ENCODE measurements at places on chromosomes 3 and 15. TPM values are rescaled to one million over a fixed set of nuclear protein-coding genes. Genes with fewer than 3 reads are reported as not detected.

The CHCHD4 gene
- total RNA-seq: 12.0 TPM

The PLA2G4E gene
- 1.5 TPM for total RNA-seq

The ZNF770 gene
- 31.5 TPM for total RNA-seq

The GPR27 gene
- total RNA-seq: 3.7 TPM

DNA sequence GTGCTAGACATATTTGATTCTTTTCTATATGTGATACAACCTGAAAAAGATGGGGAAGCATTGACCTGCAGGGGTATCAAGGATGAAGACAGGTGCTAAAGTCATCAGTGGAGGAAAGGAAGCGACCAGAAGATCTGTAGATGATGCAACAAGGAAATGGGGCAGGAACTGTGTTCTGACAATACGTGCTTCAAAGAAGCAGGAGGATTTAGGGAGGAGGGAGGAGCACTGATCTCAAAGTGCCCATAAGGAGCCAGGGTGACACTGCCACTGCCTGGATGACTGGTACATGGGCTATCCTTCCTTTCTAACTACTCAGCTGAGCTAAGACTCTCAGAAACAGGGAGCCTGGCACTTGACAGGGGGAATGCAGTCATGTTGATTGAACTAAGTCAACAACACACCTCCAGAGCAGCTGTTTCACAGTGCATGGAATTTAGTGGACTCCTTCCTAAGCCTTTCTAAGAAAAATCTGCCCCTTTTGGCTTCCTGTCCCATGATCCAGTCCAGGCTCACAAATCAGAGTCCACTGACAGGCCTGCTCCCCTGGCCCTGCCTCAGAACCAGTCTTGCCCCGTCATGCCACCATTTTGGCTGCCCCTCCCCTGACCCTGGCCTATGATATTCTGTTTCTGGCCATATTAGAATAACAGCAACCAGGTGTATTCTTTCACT lies 12.0 kb downstream of the LYSMD4 start:
- no peaks in the 10 kb centered on the region for H3K27me3 ChIP-seq
- H3K36me3 ChIP-seq: peaks cover 4% of the 10 kb centered on the region
- no peak overlapping the region for H3K27ac ChIP-seq
- DNase-seq: no peak
- H3K4me3 ChIP-seq: no peak overlapping the region

DNA sequence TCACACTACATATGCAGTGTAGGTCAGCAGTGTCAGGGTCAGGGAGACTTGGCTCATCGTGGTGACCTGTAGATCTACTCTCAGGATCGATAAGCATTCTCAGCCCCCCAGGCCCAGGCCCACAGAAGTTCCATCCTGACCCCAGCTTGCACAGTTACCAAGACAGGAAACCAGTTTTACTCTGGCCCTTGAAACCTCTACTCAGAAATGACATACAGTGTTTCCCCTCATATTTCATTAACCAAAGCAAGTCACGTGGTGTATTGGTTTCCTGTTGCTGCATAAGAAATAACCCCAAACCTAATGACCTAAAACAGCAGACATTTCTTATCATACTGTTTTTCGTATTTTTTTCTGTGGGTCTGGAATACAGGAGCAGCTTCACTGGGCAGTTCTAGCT lies 242.2 kb downstream of the SLCO3A1 start:
- no peaks in the 10 kb centered on the region for H3K4me1 ChIP-seq
- H3K27ac ChIP-seq: no peak overlapping the region
- no peaks in the 10 kb centered on the region for H3K27me3 ChIP-seq
- H3K36me3 ChIP-seq: no peaks in the 10 kb centered on the region

DNA sequence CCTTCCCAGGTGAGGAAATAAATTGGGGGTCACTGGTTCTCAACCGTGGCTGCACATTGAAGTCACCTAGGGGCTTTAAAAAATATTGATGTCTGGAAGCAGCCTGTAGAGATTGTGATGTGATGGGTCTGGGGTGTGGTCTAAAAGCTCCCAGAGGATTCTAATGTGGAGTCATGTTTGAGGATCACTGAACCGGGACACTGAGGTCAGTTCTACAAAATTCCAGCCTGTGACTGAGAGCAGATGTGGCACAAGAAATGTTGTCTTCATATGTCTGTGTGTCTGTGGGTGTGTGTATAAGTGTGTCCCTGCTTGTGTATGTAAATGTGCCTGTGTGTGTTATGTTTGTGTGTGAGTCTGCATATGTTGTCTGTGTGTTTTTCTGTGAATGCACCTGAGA lies 79.9 kb downstream of the TLE3 start:
- H3K27me3 ChIP-seq: no peaks in the 10 kb centered on the region
- no peaks in the 10 kb centered on the region for H3K4me1 ChIP-seq
- DNase-seq: no peak
- no peaks in the 10 kb centered on the region for H3K36me3 ChIP-seq

DNA sequence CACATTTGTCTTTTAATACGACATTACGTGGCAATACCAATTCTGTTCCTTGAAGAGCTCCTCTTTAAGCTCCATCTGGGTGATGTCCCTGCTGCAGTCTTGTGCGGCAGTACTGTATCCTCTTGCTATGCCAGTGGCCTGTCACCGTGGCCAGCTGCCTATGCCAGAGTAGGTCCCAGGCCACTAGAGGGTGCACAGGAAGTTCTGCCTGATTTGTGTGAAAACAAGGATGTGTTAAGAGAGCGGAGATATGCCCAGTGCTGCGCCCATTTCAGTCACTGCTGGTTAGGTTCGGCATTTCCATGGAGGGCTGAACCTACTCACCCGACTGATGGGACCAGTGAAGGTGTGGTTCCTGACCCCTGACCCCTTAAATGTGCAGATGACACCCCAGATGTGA lies 25.2 kb downstream of the NIPA1 start:
- no peak for DNase-seq
- no peaks in the 10 kb centered on the region for H3K27me3 ChIP-seq
- H3K27ac ChIP-seq: no peak overlapping the region
- peaks cover 7% of the 10 kb centered on the region for H3K36me3 ChIP-seq
- no peaks in the 10 kb centered on the region for H3K4me1 ChIP-seq

GRCh38 chr3:167811031-167811430 lies 75.5 kb downstream of the SERPINI1 start:
- no peak overlapping the region for H3K4me3 ChIP-seq
- H3K27ac ChIP-seq: no peak overlapping the region
- H3K4me1 ChIP-seq: peaks cover 15% of the 10 kb centered on the region
- H3K27me3 ChIP-seq: no peaks in the 10 kb centered on the region
- no peak for DNase-seq

DNA sequence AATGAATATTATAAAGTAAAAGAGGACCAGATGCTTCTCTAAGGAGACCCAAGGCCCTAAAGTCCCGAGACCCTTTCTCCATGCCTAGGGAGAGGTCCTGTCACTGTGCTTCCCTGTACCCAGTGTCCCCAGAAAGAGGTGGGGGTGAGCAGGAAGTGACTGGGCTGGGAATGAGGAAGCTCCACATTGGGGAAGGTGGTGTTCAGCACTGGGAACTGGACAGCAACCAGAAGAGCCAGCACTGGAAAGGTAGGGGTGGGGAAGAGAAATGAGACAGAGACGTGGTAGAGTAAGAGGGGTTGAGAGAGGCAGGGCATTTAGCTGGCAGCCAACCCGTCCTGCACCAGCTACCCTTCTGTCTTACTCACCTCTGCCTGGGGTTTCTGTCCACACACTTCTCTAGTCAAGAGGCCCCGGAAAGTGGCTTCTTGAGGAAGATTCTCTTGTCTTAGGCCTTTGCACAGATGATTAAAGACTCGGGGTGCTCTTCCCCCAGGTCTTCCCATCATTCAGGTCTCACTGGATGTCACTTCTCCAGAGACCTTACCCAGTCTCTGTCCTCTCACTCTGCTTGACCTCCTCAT lies 12.2 kb downstream of the RRP9 start:
- no peak for DNase-seq
- H3K4me1 ChIP-seq: no peaks in the 10 kb centered on the region
- H3K27me3 ChIP-seq: no peaks in the 10 kb centered on the region
- H3K27ac ChIP-seq: no peak overlapping the region
- no peak overlapping the region for H3K4me3 ChIP-seq

GRCh38 chr3:167480748-167481147 lies 6.9 kb upstream of the SERPINI2 start:
- H3K4me3 ChIP-seq: no peak overlapping the region
- no peaks in the 10 kb centered on the region for H3K27me3 ChIP-seq
- no peaks in the 10 kb centered on the region for H3K4me1 ChIP-seq

- peaks cover 21% of the 10 kb centered on the region for H3K4me1 ChIP-seq
- H3K36me3 ChIP-seq: no peaks in the 10 kb centered on the region
- no peak overlapping the region for H3K4me3 ChIP-seq
- no peaks in the 10 kb centered on the region for H3K27me3 ChIP-seq
- H3K27ac ChIP-seq: peak overlapping the region; percentile 56
Observed at GRCh38 chr15:71596672-71597071, 213.7 kb upstream of the NR2E3 start.

DNA sequence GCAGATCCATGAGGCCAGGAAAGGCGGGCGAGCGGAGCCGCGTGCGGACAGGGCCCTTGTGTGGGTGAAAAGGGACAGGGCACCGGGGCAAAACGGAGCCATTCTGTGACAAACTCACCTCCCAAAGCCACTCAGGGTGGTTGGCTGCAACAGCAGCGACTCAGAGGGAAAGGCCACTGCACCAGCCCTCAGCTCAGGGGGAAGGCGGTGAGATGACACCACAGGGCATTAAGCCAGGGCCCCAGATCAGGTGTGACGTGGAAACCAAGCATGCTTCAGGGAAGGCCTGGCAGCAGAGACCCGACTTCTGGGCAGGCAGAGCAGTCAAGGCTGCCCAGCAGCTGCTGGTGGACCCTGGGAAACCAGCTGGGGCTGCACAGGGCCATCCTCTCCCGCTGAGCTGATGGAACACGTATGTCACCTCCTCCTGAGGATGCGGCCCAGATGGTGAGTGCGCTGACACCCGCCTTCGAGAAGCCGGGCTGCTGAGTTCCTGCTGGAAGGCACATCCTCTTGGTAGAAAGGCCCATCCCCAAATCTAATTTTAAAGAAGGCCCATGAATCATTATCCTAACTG lies 82.3 kb downstream of the CHSY1 start:
- H3K27me3 ChIP-seq: no peaks in the 10 kb centered on the region
- H3K36me3 ChIP-seq: no peaks in the 10 kb centered on the region
- no peak for DNase-seq
- no peak overlapping the region for H3K4me3 ChIP-seq

- H3K4me1 ChIP-seq: peaks cover 4% of the 10 kb centered on the region
- H3K27ac ChIP-seq: no peak overlapping the region
- no peaks in the 10 kb centered on the region for H3K27me3 ChIP-seq
- H3K36me3 ChIP-seq: peaks cover 25% of the 10 kb centered on the region
- H3K4me3 ChIP-seq: no peak overlapping the region
- peak; percentile 52 for DNase-seq
Observed at GRCh38 chr15:31381801-31382712, 55.4 kb downstream of the KLF13 start.

- no peaks in the 10 kb centered on the region for H3K4me1 ChIP-seq
- H3K27ac ChIP-seq: no peak overlapping the region
- H3K36me3 ChIP-seq: no peaks in the 10 kb centered on the region
- no peaks in the 10 kb centered on the region for H3K27me3 ChIP-seq
- H3K4me3 ChIP-seq: no peak overlapping the region
Observed at GRCh38 chr15:82079736-82080135, 33.9 kb upstream of the MEX3B start.

GRCh38 chr3:118559286-118559685 lies 475.4 kb downstream of the IGSF11 start:
- no peaks in the 10 kb centered on the region for H3K4me1 ChIP-seq
- H3K27ac ChIP-seq: no peak overlapping the region
- H3K4me3 ChIP-seq: no peak overlapping the region
- no peaks in the 10 kb centered on the region for H3K36me3 ChIP-seq
- DNase-seq: no peak

- H3K27ac ChIP-seq: no peak overlapping the region
- H3K4me1 ChIP-seq: peaks cover 17% of the 10 kb centered on the region
- no peaks in the 10 kb centered on the region for H3K27me3 ChIP-seq
Observed at GRCh38 chr15:48559285-48559684, 86.2 kb downstream of the FBN1 start.

- H3K27me3 ChIP-seq: no peaks in the 10 kb centered on the region
- H3K4me3 ChIP-seq: no peak overlapping the region
- H3K27ac ChIP-seq: no peak overlapping the region
- DNase-seq: no peak
- peaks cover 13% of the 10 kb centered on the region for H3K36me3 ChIP-seq
- no peaks in the 10 kb centered on the region for H3K4me1 ChIP-seq
Observed at GRCh38 chr3:114336122-114336697, 42.4 kb downstream of the TIGIT start.

- no peak for DNase-seq
- H3K4me3 ChIP-seq: no peak overlapping the region
- H3K27ac ChIP-seq: no peak overlapping the region
- no peaks in the 10 kb centered on the region for H3K36me3 ChIP-seq
Observed at GRCh38 chr3:140467104-140467577, 210.7 kb upstream of the TRIM42 start.

DNA sequence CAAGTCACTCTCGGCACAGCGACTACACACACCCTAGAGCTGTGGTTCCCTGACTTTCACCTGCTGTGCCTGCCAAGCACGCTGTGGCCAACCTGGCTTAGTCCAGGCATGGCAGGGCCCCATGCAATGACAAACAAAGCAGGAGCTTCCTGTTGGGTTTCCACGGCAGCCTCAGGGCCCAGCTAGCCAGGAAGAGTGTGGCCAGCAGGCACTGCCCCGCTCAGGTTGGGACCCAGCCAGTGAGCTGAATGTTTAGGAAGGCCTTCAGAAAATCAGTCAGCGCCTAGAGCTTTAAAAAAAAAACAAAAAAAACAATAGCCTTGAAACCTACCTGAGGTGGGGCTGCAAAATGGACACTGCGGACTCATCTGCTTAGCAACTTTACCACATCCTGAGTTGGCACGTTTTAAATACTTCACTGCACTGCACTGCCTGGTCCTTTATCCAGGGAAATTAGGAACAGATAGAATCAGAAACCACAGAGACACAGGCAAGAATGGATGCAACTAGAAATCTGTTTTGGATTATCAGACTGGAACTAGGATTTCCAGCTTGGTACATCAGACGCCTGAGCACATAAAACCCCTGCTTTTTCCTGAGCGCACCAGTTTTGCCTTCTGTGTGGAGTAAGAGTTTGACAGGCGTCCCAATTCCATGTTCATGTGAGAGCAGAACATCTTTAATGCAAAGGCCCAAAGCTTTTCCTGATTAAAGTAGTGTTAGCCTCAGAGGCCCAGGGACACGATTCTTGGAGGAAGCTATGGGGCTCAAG lies 36.2 kb upstream of the LDHAL6B start:
- H3K27ac ChIP-seq: peak overlapping the region; percentile 52
- peaks cover 25% of the 10 kb centered on the region for H3K4me1 ChIP-seq
- H3K27me3 ChIP-seq: no peaks in the 10 kb centered on the region
- H3K36me3 ChIP-seq: peaks cover 10% of the 10 kb centered on the region
- peak; percentile 65 for DNase-seq
